ENCODE measurements at places on chromosomes 7 and 10.

DNA sequence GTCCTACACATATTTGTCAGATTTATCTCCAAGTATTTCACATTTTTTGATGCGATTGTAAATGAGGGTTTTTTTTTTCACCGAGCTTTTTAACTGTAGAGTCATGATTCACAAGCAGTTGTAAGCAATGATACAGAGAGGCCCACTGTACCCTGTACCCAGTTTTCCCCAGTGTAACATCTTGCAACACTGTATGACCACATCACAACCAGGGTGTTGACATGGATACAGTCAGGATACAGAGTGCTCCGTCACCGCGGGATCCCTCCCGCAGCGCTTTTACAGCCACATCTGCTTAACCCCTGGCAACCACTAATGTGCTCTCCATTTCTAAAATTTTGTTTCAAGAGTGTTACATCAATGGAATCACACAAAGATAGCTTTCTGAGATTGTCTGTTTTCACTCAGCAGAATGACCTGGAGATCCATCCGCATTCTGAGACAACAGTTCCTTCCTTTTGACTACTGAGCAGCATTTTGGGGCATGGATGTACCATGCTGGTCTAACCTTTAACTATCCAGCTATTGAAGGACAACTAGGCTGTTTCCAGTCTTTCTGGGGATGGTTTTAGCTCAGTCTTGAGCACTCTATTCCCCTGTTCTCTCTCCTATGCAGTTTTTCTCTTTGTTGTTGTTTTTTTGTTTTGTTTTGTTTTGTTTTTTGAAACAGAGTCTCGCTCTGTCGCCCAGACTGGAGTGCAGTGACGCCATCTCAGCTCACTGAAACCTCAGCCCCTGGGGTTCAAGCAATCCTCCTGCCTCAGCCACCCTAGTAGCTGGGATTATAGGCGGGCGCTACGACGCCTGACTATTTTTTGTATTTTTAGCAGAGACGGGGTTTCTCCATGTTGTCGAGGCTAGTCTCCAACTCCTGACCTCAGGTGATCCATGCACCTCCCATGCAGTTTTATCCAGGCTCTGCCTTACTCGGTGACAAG, 25.9 kb downstream of the GPRIN2 start:
- DNase-seq = no peak

GRCh38 chr10:93994438-93994801, 689 bp downstream of the PLCE1 start:
- DNase-seq = no peak

DNA sequence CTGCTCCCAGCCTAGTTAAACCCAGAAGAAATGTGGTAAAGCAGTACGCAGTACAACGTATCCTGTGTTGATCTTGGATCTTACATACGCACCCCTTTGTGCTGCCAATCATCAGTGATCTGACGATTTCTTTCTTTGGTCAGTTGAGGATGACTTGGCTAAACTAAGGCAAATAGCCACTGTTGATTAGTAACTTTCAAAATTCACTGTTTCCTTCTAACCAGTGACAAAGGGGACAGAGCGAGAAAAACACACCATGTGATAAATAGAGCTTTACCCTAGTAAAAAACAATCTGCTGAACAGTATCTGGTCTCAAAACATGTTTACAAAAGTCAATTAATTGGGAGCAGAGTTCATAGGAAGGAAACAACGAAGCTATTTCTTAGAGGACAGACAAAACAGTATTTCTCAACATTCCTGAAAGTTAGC, 123.2 kb upstream of the RAB18 start:
- no peak for DNase-seq

DNA sequence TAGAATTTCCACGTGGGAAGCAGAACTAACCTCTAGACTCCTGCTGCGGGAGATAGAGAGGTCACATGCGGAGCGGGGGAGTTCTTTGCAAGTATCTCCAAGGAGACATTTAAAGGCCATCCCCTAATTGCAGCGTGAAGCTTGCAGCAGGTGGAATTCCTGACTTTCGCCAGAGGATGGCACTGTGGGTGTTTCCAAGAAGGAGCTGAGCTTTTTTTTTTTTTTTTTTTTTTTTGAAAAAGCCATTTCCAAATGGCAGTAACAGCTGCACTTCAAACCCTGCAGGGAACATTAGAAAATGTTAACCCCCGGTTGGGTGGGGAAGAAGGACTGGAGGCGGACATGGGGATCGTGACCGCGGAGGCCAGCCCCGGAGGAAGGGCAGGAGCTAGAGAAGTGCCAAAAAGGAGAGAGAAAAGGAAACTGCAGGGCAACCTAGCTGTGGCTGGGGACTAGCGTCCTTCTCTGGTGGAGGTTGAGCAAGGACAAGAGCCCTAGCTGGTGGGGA, 487.7 kb downstream of the TYW1 start:
- peak; percentile 73 for DNase-seq

GRCh38 chr10:122239578-122240257, 31.4 kb upstream of the BTBD16 start:
- DNase-seq = no peak

GRCh38 chr7:149723082-149723767, 50.2 kb downstream of the ZNF467 start:
- no peak for DNase-seq

DNA sequence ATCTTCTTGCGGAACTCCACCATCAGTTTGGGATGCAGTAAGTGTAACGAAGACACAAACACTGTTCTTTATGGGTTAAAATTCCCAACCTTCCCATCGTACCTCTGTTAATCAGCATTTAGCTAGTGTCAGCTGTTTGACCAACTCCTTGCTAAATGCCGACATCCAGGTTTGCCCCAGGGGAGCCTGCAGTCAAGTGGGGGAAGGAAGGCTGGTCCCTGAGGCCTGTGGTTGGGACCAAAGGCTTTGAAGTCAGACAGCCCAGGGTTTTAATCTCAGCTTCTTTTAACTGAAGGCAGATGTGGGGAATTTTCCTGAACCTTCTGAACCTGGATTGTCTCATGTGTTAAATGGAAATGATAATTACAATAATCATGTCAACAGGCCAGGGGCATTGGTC, 443.7 kb downstream of the GLRX3 start:
- no peak for DNase-seq

DNA sequence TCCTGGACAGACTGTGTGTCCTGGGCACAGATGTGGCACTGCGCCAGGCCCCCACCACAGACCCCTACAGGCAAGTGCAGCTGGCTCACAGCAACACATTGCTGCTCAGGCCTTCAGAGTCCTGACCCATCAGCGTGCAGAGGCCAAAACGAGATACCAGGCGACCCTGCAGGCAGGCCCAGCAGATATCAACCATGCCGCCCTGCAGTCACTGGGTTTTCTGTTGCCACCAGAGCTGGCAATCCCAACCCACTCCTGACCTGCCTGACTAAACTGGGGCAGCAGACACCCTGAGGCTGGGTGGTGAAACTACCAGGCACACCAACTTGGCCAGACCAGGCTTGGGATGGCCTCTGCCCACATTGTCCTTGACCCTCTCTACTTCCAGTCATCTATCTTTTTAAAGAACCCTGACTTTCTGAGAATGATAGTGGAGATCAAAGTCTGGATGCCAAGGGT, 20.3 kb downstream of the ZCCHC24 start:
- no peak for DNase-seq

- no peak for DNase-seq
These were observed 30.0 kb upstream of the TES start for GRCh38 chr7:116180302-116180701.

Data from WERI-Rb-1 (cell line).